NCI-H2029 treated with DMSO at 0.1 percent for 48 hours (cell line): ENCODE measurements at places on chromosomes 16 and 17.

DNA sequence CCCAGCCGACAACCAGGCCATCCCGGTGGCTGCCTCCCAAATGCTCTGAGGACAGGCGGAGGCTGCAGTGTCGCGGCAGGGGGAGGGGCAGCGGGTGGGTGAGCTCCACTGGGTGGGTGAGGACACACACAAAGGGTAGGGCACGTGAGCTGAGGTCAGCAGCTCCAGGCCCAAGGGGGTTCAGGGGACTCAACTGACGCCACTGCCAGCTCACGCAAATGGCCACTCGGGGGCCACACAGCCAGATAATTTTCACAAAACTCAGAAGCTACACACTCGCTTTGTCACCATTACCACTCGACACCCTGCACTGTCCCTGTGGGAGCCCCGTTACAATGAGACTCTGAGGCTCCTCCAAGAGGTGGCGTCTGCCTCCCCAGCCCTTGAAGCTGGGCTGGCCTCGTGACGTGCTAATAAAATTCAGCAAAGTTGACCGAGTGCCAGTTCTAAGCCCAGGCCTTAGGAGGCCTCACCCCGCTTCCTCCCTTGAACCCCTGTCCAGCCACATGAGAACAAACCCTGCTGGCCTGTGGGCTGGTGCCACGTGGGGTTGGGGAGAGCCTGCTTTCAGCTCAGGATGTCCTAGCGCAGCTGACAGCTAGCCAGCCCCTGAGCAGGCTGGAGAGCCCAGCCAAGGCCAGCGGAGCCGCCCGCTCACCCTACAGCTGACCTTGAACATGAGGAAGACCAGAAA lies 56.9 kb downstream of the RMI2 start:
- DNase-seq: no peak

- peak; percentile 48 for DNase-seq
Observed at GRCh38 chr16:65889533-65889966, 476.9 kb upstream of the CDH5 start.

- DNase-seq: no peak
Observed at GRCh38 chr16:30997725-30998711, 12.4 kb downstream of the STX1B start.

DNA sequence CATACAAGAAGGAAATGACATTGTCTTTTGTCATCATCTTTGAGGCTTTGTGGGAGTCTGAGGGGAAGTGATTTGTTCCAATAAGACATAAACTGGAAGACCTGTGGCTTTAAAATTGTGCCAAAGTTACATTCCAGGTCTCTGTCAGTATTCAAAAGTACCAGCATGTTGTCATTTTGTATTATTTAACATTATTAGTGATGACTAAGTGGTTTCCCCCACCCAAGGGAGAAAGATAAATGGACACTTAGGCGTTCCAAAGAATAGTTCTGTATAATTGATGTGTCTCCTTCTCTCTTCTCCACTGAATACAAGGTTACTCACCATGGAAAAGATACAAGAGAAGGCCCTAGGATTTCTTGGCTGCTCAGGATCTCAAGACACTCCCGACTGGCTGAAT lies 3.8 kb downstream of the CFAP97D1 start:
- DNase-seq: no peak

DNA sequence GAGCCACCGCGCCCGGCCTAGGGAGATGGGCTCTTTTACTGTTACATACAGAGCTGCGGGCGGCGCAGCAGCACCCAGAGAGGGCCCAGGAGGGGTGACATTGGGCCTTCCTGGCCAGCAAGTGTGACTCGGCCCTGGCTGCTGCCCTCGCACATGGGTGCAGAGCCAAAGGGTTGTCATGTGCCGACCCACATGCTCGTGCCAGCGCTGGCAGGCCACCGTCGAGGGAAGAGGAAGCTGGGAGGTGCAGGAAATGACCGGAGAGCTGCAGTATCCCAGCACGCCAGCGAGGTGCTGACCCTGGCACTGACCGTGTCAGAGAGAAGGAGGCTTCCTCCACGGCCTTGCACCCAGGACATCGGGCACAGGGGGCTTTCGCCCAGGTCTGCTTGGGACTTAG lies 8.0 kb downstream of the ENDOV start:
- DNase-seq: no peak
